Caki2 (cell line): ENCODE measurements at places on chromosomes 5 and 9. TPM values are rescaled to one million over a fixed set of nuclear protein-coding genes. Genes with fewer than 3 reads are reported as not detected.

PTPA gene
- 138 and 155 TPM in 2 replicates for total RNA-seq

ZNG1C gene
- 6.5 and 10.5 TPM in 2 replicates for total RNA-seq

CCNJL gene
- 4.6 and 5.1 TPM in 2 replicates for total RNA-seq

DRD1 gene
- total RNA-seq: not detected in 2 replicates

- no peak for DNase-seq
Observed at GRCh38 chr9:21255538-21256212, 15.9 kb upstream of the IFNA14 start.
